ENCODE measurements at places on chromosomes 11 and 22.

DNA sequence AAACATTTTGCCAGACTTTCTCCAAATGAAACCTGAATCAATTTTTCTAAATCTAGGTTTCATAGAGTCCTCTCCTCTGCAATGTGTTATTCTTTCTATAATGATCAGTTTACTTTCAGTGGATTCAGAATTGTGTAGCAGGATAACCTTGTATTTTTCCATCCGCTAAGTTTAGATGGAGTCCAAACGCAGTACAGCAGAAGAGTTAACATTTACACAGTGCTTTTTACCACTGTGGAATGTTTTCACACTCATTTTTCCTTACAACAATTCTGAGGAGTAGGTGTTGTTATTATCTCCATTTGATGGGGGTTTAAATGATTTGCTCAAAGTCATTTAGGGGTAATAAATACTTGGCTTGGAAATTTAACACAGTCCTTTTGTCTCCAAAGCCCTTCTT lies 9.6 kb downstream of the RAG1 start:
- H3K27me3 ChIP-seq, result peaks cover 12% of the 10 kb centered on the region
- H3K36me3 ChIP-seq, result no peaks in the 10 kb centered on the region
- H3K4me3 ChIP-seq, result no peak overlapping the region
- no peaks in the 10 kb centered on the region for H3K4me1 ChIP-seq
- no peak for DNase-seq
- H3K27ac ChIP-seq, result no peak overlapping the region

DNA sequence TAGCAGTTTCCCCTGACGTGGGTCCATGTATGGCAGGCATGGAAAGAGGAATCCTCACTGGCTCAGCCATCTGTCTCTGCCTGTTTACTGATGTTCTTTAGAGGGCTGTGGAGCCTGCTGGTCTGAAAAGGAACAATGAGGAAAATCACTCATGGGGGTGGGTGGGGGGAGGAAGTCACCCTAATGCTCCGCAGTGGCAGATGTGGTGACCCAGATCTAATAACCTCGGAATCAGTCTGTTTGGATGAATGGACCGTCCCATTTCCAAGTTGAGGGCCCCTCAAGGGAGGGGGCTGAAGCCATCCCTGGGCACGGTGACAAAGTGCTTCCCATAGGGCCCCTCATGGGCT lies 4.4 kb downstream of the BCR start:
- peaks cover 11% of the 10 kb centered on the region for H3K36me3 ChIP-seq
- no peak overlapping the region for H3K4me3 ChIP-seq
- H3K27ac ChIP-seq, result no peak overlapping the region
- no peaks in the 10 kb centered on the region for H3K27me3 ChIP-seq

DNA sequence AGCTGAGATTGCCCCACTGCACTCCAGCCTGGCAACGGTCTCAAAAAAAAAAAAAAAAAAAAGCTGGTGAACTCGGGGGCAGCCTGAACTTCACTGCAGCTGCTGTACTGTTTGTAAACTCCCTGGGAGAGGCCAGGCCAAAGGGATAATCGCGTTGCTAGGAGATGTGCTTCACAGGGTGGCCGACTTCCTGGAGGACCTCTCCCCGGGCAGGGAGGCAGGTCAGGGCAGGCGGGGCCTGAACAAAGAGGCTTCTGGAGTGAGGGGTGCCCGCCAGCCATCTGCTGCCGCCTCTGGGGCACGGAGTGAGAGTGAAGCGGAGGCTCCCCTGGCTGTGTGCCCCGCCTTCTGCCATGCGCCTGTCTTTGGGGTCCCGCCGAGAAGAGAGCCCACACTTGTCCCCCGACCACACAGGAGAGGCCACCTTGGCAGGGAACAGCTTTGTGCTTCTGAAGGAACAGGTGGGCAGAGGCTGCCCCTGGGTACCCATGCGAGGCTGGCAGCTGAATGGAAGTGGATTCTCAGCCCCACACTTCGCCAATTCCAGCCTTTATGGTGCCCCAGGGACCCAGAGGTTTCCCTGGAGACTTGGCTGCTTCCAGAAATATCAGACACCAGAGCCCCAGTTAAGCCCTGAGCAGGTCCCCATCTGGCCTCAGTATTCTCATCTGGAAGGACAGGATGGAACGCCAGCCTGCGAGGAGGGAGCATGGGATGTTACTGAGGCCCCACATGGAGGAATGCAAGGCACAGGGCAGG lies 29.6 kb downstream of the TMEM184B start:
- no peak for DNase-seq
- H3K4me1 ChIP-seq, result peaks cover 3% of the 10 kb centered on the region
- no peak overlapping the region for H3K4me3 ChIP-seq
- H3K27ac ChIP-seq, result no peak overlapping the region
- no peaks in the 10 kb centered on the region for H3K27me3 ChIP-seq

DNA sequence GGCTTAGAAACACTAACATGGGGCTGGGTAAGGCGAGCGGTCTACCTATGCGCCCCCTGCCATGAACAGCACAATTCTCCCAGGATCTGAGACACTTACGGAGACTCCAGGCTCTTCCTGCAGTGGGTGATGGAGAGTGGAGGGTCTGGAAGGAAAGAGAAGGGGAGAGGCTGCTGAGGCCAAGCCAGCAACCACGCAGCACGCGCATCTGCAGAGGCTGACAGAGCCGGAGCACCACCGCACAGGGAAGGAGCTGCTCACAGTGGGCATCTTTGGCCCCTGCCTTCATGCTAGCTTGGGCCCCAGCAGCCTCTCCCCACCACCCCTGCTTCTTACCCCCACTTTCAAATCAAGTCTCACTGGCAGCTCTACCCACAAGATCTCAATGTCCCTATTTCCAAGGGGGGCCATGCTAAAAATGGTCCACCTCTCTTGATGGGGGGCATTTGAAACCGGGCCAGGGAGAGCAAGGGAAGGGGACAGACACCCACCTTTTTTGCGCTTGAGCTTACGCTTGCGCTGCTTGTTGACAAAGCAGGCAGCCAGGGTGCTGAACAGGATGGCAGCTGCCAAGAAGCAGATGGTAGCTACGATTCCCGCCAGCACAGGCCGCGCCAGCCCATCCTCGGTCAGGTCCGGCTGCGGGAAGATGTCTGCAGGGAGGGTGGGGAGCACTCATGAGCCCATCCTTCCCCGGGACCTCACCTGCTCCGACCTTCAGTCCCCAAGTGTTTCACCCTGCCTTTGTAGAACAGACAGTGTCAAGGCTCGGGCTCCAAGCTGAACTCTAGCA lies 34.5 kb downstream of the IGSF9B start:
- peaks cover 6% of the 10 kb centered on the region for H3K4me1 ChIP-seq
- H3K4me3 ChIP-seq, result no peak overlapping the region
- no peak overlapping the region for H3K27ac ChIP-seq

Data from activated naive CD8-positive, alpha-beta T cell treated with anti-CD3 and anti-CD28 coated beads, Interleukin-2, amount 10 ng/mL, durations not matched to agents 7 days and 5 days (primary cell).